ENCODE measurements at places on chromosomes 3 and 15.

- H3K36me3 ChIP-seq, result no peaks in the 10 kb centered on the region
- no peak overlapping the region for H3K27ac ChIP-seq
- H3K27me3 ChIP-seq, result no peaks in the 10 kb centered on the region
- DNase-seq, result no peak
These were observed 108.8 kb downstream of the THSD4 start for GRCh38 chr15:71224024-71224423.

DNA sequence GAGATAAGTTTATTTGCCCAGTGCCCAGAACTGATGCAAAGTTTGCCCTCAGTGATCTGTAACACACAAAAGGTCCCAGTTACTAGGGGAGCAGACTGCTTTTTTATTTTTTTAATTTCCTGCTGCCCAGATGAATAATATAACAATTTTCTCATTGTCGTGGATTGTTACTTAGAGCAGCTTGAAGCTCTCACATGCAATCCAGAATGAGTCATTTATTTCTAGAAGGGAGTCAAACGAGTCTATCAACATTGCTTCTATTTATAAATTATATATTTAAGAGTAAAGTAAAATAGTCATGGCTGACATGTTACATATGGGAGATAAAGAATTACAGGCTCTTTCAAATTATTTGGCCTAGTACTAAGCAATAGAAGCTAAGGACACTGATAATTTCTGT lies 41.3 kb downstream of the MEIS2 start:
- H3K27me3 ChIP-seq, result no peaks in the 10 kb centered on the region
- H3K27ac ChIP-seq, result peak overlapping the region; percentile 96
- peaks cover 74% of the 10 kb centered on the region for H3K36me3 ChIP-seq
- H3K4me3 ChIP-seq, result no peak overlapping the region

GRCh38 chr3:107882261-107882660 lies 208.6 kb downstream of the CD47 start:
- no peak for DNase-seq
- H3K27ac ChIP-seq, result no peak overlapping the region
- no peak overlapping the region for H3K4me3 ChIP-seq

DNA sequence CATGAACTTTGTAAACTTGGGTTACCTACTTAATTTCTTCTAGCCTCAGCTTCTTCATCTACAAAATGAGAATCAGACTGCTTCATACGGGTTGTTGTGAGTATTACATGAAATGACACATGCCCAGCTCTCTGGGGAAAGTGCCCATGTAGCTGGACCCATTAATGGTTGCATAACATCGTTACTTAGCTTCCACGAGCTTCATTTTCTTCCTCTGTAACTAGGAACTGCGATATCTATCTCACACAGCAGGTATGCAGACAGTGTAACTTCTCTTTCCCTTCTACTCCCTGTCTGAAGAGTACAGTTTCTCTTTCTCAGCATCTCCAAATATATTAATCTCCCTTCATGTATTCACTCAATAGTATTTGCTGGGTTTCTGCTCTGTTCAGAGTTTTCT lies 37.9 kb upstream of the DLG1 start:
- no peaks in the 10 kb centered on the region for H3K27me3 ChIP-seq
- H3K4me3 ChIP-seq, result no peak overlapping the region
- DNase-seq, result no peak
- H3K27ac ChIP-seq, result no peak overlapping the region
- H3K4me1 ChIP-seq, result peaks cover 26% of the 10 kb centered on the region

- H3K27ac ChIP-seq, result peak overlapping the region; percentile 84
- H3K4me1 ChIP-seq, result peaks cover 18% of the 10 kb centered on the region
- no peak overlapping the region for H3K4me3 ChIP-seq
- DNase-seq, result no peak
- no peaks in the 10 kb centered on the region for H3K27me3 ChIP-seq
These were observed 55.0 kb downstream of the TMEM44 start for GRCh38 chr3:194577986-194578905.

DNA sequence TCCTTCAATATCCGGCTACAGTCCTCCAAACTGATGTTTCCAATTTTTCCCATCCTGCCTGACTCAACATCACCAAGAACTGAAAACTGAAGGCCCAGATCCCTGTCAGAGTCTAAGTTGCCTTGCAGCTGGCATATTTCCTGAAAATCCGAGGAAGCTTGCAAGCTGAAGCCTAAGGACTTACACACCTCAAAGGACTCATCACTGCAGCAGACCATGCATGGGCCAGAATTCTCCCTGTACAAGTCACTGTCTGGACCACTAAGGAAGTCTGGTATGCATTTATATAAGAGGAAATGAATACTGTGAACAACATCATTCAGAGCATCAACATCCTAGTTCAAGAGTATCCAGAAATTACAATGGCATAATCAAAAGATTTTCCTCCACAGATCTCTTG lies 548.8 kb upstream of the MDFIC2 start:
- H3K36me3 ChIP-seq, result no peaks in the 10 kb centered on the region
- no peaks in the 10 kb centered on the region for H3K27me3 ChIP-seq
- no peaks in the 10 kb centered on the region for H3K4me1 ChIP-seq
- peak; percentile 43 for DNase-seq

DNA sequence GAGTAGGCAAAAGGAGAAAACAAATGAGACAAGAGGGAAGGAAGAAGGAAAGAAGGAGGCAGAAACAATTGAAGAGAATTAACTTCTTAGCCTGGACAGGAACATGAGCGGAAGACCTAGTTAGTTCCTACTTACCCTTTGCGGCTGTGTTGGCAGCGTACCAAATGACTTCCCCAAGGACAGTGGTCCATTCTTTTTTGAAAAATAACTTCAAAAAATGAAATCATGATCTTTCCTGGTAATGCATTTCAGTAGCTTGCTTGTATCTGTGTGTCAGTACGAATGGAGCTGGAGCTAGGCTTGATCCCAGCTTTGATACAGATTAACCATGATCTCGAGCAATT lies 41.5 kb upstream of the CFAP161 start:
- H3K27me3 ChIP-seq, result no peaks in the 10 kb centered on the region
- peak; percentile 50 for DNase-seq
- peaks cover 12% of the 10 kb centered on the region for H3K4me1 ChIP-seq
- H3K36me3 ChIP-seq, result no peaks in the 10 kb centered on the region
- no peak overlapping the region for H3K4me3 ChIP-seq

DNA sequence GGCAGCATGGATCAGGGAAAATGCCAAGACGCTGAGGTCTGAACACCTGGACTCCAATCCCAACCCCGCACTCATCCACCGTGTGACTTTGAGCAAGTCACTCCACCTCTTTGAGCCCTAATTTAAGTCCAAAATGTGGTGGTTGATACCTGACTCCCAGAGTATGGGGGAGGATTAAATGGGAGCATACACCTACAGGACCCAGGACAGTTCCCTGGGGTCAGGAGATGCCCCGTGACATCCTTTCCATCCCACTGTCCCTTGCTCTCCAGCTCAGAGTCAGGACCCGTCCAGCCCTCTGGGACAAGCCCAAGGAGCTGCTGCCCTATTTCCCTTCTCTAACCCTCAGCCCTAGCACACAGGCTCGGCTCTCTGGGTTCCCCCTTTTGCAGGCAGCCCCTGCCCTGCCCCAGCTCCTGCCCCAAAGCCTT lies 276.4 kb downstream of the XXYLT1 start:
- H3K4me3 ChIP-seq, result no peak overlapping the region
- DNase-seq, result no peak
- H3K36me3 ChIP-seq, result no peaks in the 10 kb centered on the region

GRCh38 chr15:62164014-62164395 lies 1.1 kb downstream of the C2CD4B start:
- peaks cover 95% of the 10 kb centered on the region for H3K27me3 ChIP-seq
- DNase-seq, result no peak
- peak overlapping the region; percentile 23 for H3K4me3 ChIP-seq
- no peaks in the 10 kb centered on the region for H3K36me3 ChIP-seq
- no peaks in the 10 kb centered on the region for H3K4me1 ChIP-seq

DNA sequence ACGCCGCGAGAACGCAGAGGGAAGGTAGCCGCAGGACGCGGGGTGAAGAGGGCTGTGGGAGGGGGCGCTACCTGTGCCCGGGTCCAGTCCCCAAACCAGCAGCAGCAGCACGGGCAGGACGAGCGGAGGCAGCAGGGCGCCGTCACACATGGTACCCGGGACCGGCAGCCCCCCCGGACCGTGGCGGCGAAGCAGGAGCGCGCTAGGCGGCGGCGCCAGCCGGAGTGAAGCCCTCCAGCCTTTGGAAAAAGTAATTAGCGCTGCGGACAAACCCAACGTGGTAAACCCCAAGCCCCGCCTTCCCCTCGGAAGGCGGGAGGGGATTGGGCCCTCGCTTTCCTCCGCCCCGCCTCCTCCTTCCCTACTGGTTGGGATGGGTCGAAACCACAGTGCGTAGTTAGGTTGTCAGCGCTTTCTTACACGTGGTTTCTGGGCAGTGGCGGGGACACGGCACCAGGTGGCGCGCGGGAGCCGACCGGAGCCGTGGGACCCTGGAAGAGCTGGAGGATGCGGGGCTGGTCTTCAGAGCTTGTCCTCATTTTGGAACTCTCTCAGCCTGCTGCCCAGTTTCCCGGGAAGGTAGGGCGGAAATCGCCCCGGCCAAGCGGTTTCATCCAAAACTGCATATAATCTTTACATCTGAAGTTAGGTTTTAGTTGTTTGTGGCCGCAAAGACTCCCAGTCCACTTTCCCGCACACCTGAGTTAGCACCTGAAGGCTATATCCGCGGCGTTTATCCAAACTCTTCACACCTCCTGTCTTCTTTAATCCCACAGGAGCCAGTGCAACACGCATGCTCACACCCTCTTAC lies at the start of gene ADAMTS17:
Gene ADAMTS17 (minus strand): TSS at position 226 of the 811 bp plus-strand sequence. CDS start 76 bp downstream, at position 150.
- H3K27me3 ChIP-seq, result peaks cover 52% of the 10 kb centered on the region
- H3K4me3 ChIP-seq, result peak within 1 kb of the TSS; percentile 76
- H3K27ac ChIP-seq, result no peak within 1 kb of the TSS
- no peaks in the 10 kb centered on the region for H3K36me3 ChIP-seq

DNA sequence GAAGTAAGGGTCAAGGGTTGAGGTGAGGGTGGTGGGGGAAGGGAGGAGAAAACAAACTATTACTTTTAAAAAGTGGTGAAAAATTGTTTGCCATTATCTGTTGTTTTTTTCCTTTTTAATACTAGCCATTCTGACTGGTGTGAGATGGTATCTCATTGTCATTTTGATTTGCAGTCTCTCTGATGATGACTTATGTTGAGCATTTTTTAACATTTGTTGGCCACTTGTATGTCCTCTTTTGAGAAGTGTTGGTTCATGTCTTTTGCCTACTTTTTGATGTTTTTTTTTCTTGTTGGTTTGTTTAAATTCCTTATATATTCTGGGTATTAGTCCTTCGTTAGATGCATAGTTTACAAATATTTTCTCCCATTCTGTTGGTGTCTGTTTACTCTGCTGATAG lies 185.9 kb upstream of the ANKRD28 start:
- no peaks in the 10 kb centered on the region for H3K36me3 ChIP-seq
- no peak overlapping the region for H3K27ac ChIP-seq
- no peaks in the 10 kb centered on the region for H3K27me3 ChIP-seq
- no peak for DNase-seq
- H3K4me1 ChIP-seq, result peaks cover 10% of the 10 kb centered on the region

- no peaks in the 10 kb centered on the region for H3K4me1 ChIP-seq
- no peaks in the 10 kb centered on the region for H3K36me3 ChIP-seq
- no peak overlapping the region for H3K27ac ChIP-seq
- no peaks in the 10 kb centered on the region for H3K27me3 ChIP-seq
- no peak for DNase-seq
These were observed 243.3 kb upstream of the TBL1XR1 start for GRCh38 chr3:177440456-177441104.

All from cardiac muscle cell (in vitro differentiated cells and primary cell).